Activated CD8-positive, alpha-beta memory T cell treated with anti-CD3 and anti-CD28 coated beads, Interleukin-2, amount 10 ng/mL, durations not matched to agents 7 days and 5 days (primary cell): ENCODE measurements at places on chromosomes 6 and 20.

- peaks cover 54% of the 10 kb centered on the region for H3K36me3 ChIP-seq
- H3K4me1 ChIP-seq: peaks cover 32% of the 10 kb centered on the region
- no peak for DNase-seq
- no peaks in the 10 kb centered on the region for H3K27me3 ChIP-seq
- H3K27ac ChIP-seq: no peak overlapping the region
Observed at GRCh38 chr20:31747640-31748039, 8.6 kb downstream of the TPX2 start.

DNA sequence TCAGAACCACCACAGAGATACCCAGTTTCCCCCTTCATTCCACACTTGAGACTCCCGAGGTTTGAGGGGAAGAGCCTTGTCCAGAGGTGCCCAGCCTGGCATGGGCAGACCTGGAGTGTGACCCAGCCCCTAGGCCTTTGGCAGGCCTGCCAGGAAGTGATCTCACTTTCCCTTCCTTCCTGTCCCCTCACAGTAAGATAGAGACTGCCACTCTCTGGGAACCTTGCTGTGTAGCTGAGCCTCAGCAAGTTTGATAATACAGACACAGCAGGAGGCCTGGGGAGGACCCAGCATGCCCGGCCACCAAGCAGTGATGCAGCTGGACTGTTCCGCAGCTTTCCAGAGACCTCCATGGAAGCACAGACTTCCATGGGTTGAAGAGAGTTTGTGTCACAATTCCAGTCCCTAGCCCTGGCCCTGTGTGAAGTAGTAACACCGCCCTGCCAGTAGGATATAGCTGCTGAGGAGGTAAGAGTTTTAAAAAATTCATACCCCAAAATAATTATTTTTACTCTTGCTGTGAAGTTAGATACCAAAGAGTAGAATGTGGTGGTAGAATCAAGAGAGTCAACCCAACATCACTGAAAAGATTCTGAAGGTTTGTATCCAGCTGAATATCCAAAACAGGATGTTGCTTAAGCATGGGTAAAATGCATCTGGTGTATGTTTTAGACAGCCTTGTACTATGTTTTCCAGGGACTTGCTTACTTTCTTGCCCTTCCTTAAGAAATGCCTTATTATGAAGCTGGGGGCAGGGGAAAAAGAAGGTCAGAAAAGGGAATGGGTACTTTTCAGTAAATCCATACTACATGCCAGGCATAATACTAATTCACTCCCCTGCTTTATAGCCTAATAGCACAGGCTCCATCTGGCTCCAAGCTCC is 16.3 kb downstream of the PKIG start:
- no peaks in the 10 kb centered on the region for H3K27me3 ChIP-seq
- peaks cover 11% of the 10 kb centered on the region for H3K4me1 ChIP-seq
- no peak for DNase-seq
- H3K27ac ChIP-seq: peak overlapping the region; percentile 58

DNA sequence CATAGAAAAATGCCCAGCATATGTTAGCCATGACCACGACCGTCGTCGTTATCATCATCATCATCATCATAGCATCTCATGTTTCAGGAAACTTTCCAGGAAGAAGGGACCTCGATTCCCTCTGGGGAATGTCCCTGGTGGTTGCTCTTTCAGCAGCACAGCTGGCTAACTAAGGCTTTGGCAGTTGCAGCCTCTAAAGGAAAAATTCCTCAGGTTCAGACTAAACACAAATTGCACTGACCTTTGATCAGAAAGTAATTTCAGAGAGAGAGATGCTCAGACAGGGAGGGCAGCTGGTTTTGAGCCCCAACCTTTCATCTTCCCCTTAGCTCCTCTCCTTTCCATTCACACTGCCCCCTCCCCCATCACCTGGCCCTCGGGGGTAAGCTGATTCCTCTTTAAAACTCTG is 5.6 kb upstream of the CFB start:
- peaks cover 25% of the 10 kb centered on the region for H3K27me3 ChIP-seq
- no peak overlapping the region for H3K4me3 ChIP-seq
- no peak for DNase-seq
- no peaks in the 10 kb centered on the region for H3K36me3 ChIP-seq

DNA sequence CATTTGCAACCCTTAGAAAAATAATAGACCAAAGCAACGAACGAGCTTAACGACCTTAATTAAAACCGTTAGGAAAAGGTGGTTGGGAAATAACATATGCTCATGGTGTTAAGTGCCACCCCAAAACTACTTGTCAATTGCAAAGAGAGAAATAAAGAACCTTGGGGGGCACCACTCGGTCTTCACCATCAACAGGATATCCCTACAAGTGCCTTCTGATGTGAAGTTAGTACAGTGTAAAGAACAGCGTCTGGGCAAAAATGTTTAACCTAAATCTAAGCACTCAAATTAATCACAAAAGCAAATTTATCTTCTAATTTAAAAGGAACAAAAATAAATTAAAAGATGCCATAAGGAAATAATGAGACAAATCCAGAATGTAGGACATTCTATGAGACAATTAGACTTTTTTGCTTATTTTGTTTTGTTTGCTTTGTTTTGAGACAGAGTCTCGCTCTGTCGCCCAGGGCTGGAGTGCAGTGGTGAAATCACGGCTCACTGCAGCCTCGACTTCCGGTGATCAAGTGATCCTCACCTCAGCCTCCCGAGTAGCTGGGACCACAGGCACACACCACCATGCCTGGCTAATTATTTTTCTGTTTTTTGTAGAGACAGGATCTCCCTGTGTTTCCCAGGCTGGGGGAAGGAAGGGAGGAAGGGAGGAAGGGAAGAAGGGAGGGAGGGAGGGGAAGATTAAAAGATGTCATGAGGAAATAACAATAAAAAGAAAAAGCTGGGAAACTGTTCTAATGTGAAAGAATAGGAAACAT is 41.3 kb upstream of the BTN3A2 start:
- no peak for DNase-seq
- peaks cover 21% of the 10 kb centered on the region for H3K27me3 ChIP-seq
- H3K4me1 ChIP-seq: peaks cover 50% of the 10 kb centered on the region
- no peak overlapping the region for H3K4me3 ChIP-seq

DNA sequence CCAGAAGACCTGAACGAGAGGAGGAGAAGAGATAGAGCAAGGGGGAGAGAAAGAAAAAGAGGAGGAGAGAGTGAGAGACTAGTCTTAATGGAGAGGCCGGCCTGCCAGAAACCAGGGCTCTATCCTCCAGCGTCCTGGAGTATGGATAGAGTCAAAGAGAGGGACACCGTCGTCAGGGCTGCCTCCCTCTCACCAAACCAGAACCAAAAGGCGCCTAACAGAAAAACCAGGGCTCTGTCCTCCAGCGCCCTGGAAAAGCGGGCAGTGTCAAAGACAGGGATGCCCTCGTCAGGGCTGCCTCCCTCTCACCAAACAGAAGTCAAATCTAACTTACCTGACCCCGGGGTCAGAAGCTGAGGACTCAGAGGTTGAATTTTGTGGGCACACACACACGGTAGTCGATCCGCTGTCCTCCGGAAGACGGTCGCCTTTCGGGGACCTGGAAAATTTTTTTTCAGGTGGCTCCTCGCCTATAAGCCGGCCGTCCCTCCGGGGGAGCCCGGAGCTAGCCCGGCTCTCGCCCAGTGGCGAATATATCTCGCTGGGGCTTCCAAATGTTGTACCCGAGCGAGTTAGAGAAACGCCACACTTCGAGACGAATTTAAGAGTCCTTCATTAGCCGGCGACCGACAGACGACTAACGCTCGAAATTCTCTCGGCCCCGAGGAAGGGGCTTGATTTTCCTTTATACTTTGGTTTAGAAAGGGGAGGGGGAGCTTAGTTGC is 148.2 kb downstream of the TRIM27 start:
- no peak overlapping the region for H3K27ac ChIP-seq
- no peak for DNase-seq
- H3K4me3 ChIP-seq: no peak overlapping the region
- no peaks in the 10 kb centered on the region for H3K4me1 ChIP-seq
- peaks cover 91% of the 10 kb centered on the region for H3K27me3 ChIP-seq
